Astrocyte of the hippocampus (primary cell): ENCODE measurements at places on chromosomes 13 and 19.

DNA sequence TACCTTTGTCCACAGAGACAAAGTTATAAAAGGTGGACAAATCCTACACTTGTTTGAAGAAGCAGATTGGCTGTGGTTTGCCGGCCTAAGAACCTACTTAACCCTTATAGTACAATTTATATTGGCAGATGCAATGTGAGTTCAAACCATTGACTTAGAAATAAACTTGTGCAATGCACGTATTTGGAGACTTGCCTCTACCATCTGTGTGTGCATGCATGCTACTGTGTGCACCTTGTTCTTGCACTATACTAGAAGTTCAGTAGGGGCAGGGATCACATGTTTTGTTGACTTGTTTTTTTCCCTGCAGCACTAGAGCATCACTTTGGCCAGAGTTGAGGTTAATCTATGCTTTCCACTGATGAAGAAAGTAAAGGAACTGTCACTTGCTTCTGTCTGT is 163.1 kb upstream of the SERP2 start:
- DNase-seq = no peak

DNA sequence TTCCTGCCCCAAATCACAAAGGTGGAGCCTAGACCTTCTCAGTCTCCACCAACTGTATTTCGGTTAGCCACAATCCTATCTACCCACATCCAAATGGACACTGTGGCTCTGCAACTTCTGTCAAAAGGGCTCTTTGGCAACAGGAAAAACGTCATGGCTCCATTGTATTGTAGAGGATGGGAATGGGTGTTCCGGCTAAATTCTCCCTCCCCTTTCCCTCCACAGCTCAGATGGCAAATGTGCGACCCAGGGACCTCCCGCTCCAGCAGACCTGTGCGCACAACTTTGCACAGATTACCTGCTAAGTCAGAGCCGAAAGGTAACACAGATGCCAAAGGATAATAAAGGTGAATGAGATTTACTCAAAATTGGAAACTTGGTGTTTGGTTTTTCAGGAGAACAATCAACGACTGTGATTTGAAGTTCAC is 968 bp upstream of the KL start:
- DNase-seq = no peak

DNA sequence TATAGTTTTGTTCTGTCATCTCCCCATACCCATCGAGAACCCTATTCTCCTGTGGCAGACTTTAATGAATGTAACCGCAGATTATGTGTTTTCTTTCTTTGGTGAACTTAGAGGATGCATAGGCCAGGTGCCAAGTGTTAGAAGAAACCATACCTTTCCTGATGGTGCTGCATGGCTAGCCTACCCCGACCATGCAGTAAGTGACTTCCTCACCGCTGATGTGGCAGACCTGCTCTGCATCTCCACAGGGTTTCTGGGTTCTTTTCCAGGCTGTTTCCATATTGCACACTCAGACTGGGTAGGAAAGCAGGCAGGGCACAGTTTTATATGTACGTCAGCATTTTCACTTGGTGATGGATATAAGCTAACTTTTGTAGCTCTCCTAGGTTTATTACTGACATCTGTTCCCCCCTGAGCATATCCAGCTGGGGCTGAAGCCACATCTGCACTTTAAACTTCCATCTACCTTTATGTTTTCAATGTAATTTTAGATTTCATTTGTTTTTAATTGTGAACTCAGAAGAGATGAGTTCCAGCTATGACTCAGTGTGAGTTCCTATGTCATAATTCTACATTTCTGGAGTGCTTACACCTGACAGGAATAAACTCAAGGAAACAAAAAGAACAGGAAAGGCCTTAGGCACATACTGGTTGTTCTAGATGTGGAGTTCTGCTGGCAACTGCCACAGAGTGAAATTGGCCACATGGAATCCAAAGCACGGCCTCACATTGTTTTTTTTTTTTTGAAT is 42.3 kb downstream of the LRCH1 start:
- DNase-seq = peak; percentile 42

GRCh38 chr19:41917676-41918075 is 10.6 kb downstream of the ERFL start:
- DNase-seq = no peak

DNA sequence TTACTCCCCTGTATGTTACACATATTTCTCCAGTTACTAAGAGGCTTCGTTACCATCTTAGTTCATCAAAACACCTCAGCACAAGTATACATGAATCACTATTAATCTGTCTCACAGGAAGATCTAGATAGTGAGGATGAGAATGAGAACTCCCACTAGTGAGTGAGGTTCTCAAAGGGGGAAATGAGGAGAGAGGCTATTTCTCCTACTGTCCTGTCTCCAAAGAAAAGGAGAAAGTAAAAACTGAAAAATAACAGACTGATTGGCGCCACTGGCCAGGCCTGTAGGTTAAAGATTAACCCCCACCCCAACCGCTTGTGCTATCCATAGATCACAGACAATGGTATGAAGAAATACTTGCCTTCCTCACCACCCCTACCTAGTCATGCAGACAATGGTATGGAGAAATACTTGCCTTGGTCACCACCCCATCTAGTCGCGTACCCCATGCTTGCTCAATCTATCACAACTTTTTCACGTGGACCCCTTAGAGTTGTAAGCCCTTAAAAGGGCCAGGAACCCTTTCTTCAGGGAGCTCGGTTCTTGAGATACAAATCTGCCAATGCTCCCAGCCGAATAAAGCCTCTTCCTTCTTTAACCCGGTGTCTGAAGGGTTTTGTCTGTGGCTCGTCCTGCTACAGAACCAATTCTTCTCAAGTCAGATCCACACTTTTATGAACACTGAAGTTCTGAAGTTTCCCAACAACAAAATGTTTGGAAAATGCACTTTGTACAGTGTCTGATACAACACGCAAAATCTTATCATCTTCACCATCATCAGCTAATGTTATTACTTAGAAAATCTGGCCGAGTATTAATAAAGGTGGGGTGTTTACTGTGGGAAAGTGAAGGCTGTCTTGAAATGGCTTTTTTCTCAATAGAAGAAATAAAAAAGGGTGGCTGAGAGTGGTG is 598.1 kb downstream of the UQCRFS1 start:
- DNase-seq = no peak

- DNase-seq = no peak
These were observed 298.5 kb downstream of the GPC6 start for GRCh38 chr13:93525087-93525486.
